ENCODE measurements at places on chromosomes 3 and 15.

DNA sequence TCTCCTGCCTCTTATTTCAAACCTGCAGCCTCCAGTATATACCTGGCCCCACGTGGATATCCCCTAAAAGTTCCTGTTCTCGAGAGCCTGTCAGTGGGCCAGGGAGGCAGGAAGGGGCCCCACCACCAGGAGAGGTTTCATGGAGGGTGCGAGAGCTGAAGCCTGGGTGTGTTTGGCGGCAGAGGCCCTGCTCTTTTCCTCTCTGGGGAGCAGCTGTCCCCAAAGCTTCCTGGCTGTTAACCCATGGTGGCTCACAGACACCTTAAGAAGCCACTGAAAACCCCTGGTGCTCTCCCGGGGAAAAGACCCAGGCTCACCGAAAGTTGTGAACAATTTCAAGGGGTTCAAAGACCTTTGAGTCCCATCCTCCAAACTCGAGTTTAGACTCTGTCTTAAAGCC, 1.1 kb downstream of the PRRT3 start:
- no peak for DNase-seq

- DNase-seq = no peak
Observed at GRCh38 chr15:63992300-63992699, 54.0 kb downstream of the DAPK2 start.

DNA sequence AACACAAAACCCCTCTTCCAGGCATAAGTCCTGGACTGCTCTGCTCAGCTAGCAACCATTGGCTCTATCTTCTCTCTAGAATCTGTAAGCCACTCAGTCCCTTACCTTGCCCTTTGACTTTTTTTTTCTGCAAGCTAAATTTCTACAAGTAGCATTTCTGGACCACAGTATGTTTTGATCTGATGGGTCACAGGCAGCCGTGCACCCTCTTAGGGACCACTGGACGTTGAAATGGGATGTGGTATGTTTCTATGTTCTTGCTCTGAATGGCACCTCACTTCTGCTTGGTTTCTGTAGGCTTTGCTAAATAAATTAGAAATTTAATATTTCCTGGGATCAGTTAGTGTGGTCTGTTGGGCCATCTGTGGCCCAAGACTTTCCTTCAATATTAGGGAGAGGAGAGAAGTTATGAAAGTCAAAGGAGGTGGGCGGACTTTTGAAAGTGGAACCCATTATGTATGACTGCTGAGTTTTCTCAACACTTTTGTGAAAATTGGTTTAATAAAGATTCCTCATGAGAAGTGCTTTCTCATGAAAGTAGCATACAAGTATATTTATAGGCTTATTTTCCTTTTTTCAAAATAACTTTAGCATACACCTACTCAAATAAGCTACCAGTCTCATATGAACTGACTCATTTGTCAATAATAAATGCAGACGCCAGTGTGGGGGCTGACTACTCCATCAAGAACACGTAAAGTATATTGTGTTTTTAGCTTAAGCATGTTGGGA, 18.4 kb upstream of the TIPARP start:
- no peak for DNase-seq

DNA sequence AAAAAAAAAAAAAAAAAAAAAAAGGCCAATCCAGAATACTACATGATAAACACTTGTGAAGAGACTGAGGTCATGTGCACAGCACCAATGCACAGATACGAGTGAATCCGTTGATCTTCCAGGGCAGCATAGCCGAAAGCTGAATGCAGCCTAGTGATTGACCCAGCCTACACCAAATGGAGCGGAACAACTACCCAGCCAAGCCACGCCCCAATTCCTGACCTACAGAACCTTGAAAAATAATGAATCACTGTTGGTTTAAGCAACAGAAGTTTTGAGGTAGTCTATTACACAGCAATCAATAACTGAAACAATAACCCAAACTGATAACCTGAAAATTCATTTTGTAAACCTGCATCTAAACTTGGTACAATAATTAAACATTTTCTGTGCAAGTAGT, 361.0 kb downstream of the FHIT start:
- no peak for DNase-seq

GRCh38 chr3:13896473-13897154, 16.7 kb upstream of the WNT7A start:
- no peak for DNase-seq

DNA sequence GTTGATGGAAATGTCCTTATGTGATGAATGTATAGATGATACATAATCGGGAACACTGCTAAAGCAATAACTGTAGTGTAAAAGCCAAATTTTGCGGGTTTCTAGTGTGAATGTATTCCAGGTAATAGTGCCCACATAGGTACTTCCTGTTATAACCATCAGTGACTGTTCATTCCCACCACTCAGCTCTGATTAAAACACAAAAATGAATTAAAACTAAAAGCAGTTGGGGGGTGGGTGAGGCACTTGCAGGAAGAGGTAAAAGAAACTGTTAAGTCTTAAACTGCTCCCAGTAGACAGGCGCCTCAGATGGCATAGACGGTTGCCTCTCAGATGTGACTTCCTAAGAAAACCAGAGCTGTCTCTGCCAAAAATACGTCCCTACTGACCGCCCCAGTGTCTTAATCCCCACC, 893 bp upstream of the MTHFS start:
- no peak for DNase-seq

GRCh38 chr3:58520403-58521335, 16.3 kb downstream of the ACOX2 start:
- DNase-seq = no peak

DNA sequence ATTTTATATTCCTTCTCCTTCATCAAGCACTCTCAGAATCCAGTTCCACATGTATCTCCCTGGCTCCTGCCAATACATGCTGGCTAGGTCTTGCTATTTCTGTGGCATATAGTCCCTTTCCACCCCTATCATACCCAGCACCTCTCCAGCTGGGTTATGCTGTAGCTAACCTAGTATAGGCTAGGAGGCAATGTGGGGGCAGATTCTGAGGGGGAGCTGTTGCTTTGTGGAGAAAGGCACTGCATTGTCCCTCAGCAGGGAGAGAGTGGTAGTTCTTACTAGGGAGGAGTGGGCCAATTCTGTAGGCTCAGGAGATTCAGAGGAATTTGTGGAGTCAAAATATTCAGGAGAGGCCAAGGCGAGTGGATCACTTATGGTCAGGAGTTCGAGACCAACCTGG, 39.4 kb upstream of the UBL7 start:
- DNase-seq = no peak

DNA sequence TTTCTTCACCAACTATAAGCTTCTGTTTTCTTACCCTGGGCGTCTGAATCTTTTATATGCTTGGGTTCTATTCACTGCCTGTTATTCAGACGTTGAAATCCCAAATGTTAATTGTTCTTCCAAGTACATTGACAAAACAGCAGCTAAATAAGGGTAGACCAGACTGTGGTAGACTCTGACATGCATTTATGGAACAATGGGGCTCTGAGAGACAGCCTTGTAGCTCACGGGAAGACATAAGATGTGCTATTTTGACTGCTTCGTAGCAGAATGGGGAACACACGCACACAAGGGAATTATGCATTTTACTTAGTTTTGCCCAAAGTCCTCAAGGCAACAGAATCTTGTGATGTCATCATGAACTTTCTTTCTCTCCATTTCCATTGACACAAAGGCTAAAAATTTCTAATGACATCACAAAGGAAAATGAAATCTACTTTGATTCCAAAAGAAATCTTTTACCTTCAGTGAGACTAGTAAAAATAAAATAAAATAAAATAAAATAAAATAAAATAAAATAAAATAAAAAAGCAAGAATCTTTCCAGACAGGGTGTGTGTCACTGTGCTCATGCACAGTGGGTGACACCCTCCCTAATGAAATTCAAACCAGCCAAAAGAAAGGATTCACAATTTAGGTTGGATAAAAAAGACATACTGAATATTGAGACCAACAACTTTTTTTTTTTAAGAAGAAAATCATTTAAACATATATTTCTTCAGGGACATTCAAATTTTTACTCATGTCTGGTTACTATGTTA, 346.6 kb downstream of the ZBTB20 start:
- DNase-seq = no peak

DNA sequence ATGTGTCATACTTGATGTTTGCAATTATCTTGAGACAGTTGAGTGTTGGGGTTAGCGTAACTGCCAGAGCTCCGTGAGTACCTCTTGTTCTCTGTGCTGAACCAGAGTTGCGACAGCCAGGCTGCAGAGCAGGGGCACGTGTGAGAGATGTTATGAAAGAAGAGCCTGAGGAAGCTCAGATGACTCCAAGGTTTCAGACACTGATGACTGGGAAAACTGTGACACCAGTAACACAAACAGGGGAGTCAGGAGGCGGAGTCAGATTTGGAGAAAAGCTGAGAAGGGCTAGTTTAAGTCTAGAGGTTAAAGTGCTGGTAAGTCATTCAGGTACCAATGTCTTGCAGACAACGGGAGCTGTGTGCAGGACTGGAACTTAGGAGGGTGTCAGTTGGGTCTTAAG, 45.0 kb downstream of the BLM start:
- DNase-seq = no peak

GRCh38 chr15:70882361-70882760, 9.9 kb downstream of the THAP10 start:
- no peak for DNase-seq

All from brain pericyte (primary cell).